ENCODE measurements at places on chromosomes 4 and X.

GRCh38 chr4:121791481-121791880 is 9.6 kb upstream of the EXOSC9 start:
- no peak for DNase-seq

DNA sequence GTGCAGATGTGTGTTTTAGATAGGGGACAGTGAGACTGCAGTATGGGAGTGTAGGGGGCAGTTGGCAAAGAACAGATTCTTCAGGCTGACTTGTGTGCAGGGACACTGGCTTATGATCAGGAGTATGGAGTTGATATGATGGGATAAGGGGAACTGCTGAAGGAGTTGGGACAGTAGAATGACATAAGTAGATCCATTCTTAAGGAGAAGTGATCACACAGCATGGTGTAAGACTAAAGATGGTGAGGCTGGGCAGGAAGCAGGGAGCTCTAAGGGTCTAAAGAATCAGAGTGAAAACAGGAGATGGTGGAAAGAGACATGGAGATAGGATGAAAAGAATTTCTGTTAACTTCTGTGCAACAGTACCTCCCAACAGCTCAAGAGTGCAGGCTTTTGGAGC is 70.7 kb downstream of the REELD1 start:
- no peak for DNase-seq

GRCh38 chr4:141657550-141658250 is 21.3 kb downstream of the IL15 start:
- no peak for DNase-seq

GRCh38 chrX:30680618-30681017 is 27.4 kb downstream of the GK start:
- DNase-seq: no peak

- no peak for DNase-seq
Measured at GRCh38 chrX:41796577-41796976, 72.6 kb downstream of the GPR82 start.

- DNase-seq: no peak
Measured at GRCh38 chr4:30610361-30610760, 109.8 kb upstream of the PCDH7 start.

GRCh38 chr4:2256781-2257191 is 5.1 kb downstream of the MXD4 start:
- DNase-seq: peak; percentile 0

GRCh38 chrX:120736989-120737388 is 107.1 kb upstream of the C1GALT1C1 start:
- no peak for DNase-seq

- DNase-seq: peak; percentile 63
Measured at GRCh38 chr4:15396157-15396800, 31.6 kb upstream of the C1QTNF7 start.

DNA sequence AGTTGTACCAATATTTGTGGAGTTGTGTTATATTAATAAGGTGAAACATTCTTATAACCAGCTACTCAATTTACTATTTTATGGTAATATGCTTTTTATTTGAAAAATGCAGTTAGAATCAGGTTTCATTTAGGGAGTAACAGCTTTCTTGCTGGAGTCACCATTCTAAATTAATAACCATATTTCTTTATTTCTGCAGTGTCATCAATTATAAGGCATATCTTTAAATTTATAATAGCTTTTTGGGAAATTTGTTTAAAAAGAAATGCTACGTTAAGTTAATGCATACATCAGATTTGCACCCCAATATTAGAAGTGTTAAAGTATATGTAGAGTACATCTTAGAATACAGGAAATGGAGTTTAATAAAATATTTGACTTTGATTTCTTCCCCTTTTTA is 18.9 kb downstream of the USP38 start:
- DNase-seq: no peak

- DNase-seq: no peak
Measured at GRCh38 chrX:29911673-29912072, 303.7 kb upstream of the MAGEB2 start.

DNA sequence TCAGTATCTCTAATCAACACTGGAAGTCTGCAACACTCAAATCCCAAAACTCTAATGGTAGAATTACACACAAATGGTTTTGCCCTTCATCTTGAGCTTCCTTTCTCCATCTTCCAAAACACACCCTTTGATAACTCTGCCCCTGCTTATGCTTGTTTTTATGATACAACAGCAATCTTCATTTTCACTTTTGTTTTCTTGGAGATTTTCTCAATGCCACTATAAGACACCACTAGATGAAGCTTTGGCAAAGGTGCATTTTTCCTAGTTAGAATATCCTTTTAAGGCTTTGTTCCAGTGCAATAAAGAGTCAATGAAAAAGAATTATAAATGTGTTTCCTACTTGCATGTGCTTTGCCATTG is 472.4 kb upstream of the NWD2 start:
- DNase-seq: no peak

GRCh38 chrX:19964017-19964710 is 26.7 kb downstream of the BCLAF3 start:
- DNase-seq: no peak

DNA sequence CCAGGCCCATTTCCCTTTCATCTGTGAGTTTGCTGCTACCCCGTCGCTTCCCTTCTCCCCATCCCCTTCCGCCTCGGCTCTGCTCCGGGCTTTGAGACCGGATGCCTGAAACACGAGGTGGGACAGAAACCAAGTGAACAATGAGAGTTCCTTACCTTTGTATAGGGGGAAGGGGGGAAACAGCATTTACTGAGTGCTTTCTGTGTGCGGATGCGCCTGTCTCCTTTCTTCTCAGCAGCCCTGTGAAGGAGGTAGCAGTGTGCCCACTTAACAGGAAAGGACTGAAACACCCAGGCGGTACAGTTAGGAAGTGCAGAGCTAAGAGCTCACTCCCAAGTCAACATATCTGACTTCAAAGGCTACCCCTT is 43.2 kb upstream of the TMSB15B start:
- DNase-seq: peak; percentile 26

- DNase-seq: no peak
Measured at GRCh38 chr4:68372588-68372987, 22.7 kb upstream of the YTHDC1 start.

DNA sequence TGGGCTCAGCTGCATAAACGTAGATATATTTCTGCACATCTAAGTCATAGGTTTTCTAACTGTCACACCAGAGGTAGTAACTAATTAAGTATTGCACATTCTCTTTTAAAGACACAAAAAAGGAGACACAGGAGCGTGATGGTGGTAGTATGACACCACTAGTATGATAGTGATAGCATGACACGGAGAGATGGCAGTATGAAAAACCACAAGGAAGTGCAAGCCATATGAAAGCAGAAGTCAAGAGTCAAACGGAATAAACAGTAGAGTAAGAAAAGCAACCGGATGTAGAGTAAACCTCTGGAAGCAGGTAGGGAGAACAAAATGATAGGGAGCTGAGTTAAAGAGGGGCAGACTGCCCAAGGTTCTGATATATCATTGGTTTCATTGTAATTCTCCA is 382.2 kb upstream of the INTU start:
- no peak for DNase-seq

GRCh38 chrX:130378024-130378669 is 7.3 kb downstream of the GPR119 start:
- no peak for DNase-seq

DNA sequence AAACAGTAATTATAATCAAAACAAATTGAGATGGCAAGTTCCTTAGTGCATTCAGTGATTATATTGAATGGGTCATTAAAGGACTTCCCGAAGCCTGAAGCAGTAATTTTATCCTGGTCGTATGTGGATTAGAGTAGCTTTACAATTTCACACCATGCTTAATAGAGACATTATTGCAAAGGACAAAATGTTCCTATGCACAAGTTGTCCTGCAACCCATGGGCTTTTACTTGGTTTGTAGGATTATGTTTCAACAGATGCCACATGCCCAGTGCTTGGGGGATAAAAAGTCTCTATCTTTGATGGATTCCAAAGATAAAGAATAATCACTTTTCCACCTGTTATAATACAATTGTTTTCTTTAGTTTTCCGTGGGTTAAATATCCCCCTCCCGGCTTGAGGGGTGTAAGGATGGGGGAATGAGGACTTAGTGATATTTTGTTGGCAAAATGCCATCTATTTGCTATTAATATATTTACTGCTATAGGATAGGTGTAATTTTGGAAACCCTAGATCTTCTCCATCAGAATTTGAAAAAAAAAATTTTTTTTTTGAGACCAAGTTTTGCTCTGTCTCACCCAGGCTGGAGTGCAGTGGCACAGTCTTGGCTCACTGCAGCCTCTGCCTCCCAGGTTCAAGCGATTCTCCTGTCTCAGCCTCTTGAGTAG is 156.5 kb upstream of the ETNPPL start:
- DNase-seq: no peak

DNA sequence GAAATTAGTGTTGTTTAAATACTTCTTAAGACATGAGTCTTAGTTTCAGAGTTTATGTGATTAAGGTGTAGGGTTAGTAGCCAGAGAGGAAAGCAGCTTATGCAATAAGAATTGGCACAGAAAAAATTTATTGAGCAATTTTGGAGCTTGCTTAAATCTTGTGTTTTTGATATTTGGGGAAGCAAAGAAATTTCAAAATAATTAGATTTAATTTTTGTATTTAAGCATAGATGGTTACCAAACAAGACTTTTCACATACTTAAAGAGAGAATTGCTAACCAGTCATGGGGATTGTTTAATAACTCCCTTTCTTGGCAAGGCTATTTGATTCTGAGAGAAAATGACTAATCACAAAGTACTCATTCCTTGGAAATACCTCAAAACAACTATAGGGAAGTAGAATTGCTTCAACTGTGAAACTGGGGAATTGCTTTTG is 202.0 kb upstream of the GRID2 start:
- DNase-seq: no peak

GRCh38 chr4:3668825-3669552 is 97.2 kb upstream of the ADRA2C start:
- DNase-seq: no peak

DNA sequence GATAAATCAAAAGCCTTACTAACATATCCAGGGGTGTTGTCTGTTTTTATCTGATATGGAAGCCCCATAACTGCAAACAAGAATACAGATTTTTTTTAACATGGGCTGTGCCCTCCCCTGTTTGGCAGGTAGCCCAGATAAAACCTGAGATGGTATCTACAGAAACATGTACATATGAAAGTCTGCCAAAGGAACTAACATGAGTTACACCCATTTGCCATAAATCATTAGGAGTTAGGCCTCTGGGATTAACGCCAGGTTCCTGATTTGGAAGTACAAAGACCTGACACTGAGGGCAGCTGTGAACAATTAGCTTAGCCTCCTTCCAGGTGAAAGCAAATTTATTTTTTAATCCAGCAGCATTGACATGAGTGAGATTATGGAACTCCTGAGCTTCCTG is 264.3 kb downstream of the TECRL start:
- DNase-seq: no peak

GRCh38 chr4:79198951-79199587 is 126.8 kb downstream of the NAA11 start:
- DNase-seq: no peak

DNA sequence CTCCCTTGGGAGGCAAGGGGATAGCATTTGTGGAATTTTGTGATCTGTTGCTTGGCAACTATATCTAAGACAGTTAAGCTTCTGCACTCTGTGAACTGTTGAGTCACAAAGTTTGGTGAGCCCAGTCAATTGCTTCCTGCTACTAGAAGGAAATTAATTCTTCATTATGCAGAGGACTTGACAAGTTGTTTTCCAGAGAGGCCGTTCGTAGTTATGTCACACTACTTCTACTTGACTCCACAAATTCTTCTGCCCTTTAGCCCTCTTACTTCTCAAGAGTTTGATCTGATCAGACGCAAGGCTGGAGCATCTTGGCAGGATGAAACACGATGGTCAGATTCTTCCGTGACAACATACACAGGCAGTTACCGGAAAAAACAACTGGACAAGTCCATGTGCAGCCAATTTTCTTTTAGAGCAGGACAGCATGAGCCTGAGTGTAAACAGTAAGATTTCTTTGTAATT is at the start of gene C4orf51:
TSS of gene C4orf51 (plus strand) at position 156 of the 465 bp plus-strand sequence. CDS start at position 214, 58 bp downstream.
- no peak for DNase-seq

GRCh38 chr4:168398188-168398587 is 79.6 kb upstream of the DDX60 start:
- DNase-seq: no peak

DNA sequence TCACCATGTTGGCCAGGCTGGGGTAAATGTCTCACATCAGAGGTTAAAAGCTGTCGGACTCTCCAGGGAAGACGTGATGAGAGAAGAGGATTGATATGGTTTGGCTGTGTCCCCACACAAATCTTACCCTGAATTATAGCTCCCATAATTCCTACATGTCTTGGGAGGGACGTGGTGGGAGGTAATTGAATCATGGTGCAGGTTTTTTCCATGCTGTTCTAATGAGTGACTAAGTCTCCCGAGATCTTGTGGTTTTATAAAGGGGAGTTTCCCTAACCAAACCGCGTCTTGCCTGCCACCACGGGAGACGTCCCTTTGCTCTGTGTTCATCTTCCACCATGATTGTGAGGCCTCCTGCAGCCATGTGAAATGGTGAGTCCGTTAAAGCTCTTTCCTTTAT is 64.4 kb downstream of the ASMT start:
- DNase-seq: no peak

GRCh38 chr4:158496030-158496741 is 25.5 kb upstream of the RXFP1 start:
- peak; percentile 12 for DNase-seq

GRCh38 chr4:147960971-147961370 is 229.1 kb downstream of the ARHGAP10 start:
- no peak for DNase-seq

- DNase-seq: no peak
Measured at GRCh38 chr4:159526172-159526571, 423.3 kb downstream of the RAPGEF2 start.
